ENCODE measurements at places on chromosomes 3 and 15. TPM values are rescaled to one million over a fixed set of nuclear protein-coding genes. Genes with fewer than 3 reads are reported as not detected.

- no peak overlapping the region for H3K27ac ChIP-seq
- H3K27me3 ChIP-seq: no peaks in the 10 kb centered on the region
Measured at GRCh38 chr3:118688396-118688884, 346.2 kb downstream of the IGSF11 start.

- no peak overlapping the region for H3K27ac ChIP-seq
- peaks cover 82% of the 10 kb centered on the region for H3K27me3 ChIP-seq
- H3K36me3 ChIP-seq: no peaks in the 10 kb centered on the region
- peaks cover 47% of the 10 kb centered on the region for H3K4me1 ChIP-seq
Measured at GRCh38 chr3:158105119-158105709, 1.0 kb downstream of the SHOX2 start.

DNA sequence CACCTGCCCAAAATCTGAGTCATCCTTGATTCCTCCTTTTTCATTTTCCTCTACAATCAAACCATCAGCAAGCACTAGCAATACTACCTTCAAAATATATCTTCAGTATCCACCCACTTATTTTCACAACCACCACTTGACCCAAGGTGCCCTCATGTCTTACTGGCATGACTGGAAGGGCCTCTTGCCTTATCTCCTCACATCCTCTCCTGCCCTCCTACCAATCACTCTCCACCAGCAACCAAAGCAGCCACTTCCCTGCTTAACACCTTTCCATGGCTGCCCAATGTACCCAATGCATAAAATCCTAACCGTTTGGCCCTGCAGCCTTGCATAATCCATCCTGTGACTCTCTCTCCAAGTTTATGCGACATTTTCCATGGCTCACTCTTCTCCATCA is 76.0 kb downstream of the MTHFS start:
- H3K4me1 ChIP-seq: no peaks in the 10 kb centered on the region
- DNase-seq: no peak
- no peak overlapping the region for H3K4me3 ChIP-seq
- no peak overlapping the region for H3K27ac ChIP-seq
- H3K36me3 ChIP-seq: no peaks in the 10 kb centered on the region

GRCh38 chr3:143171141-143171980 is 51.8 kb downstream of the CHST2 start:
- H3K4me3 ChIP-seq: no peak overlapping the region
- DNase-seq: no peak
- H3K4me1 ChIP-seq: peaks cover 52% of the 10 kb centered on the region
- H3K27ac ChIP-seq: peak overlapping the region; percentile 20

- no peaks in the 10 kb centered on the region for H3K27me3 ChIP-seq
- no peak for DNase-seq
- H3K4me1 ChIP-seq: peaks cover 11% of the 10 kb centered on the region
- H3K36me3 ChIP-seq: peaks cover 32% of the 10 kb centered on the region
- no peak overlapping the region for H3K4me3 ChIP-seq
- H3K27ac ChIP-seq: no peak overlapping the region
Measured at GRCh38 chr15:65578904-65579728, 31.8 kb downstream of the INTS14 start.

DNA sequence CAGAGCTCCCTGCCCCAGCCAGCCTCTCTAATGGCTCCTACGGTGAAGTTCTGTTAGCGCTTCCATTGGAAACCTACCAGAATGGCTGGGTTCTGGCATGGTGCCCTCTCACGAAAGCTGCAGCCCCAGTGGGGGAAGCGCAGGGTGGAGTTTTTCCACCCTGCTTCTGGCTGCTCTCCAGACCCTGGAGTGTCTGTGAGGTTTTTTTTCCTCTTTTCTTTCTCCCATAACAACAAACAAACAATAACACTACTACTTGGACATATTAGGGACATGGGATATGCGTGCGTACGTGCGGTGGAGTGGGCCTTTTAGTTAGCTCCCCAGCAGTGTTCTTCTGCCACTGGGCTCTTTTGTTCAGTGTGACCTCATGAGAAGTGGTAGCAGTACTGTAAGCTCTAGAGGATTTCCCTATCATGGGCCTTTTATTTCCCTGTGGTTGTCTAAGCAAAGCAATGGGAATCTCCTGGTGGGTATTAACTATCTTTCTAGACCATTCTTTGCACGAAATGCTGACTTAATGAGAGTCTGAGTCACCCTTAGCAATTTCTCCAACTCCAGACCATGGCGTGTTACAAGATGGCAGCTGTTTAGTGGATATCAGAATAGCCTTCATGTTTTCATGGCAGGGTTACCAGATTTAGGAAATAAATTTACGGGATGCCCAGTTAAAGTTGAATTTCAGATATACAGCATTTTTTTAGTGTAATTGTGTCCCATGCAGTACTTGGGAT is 161.9 kb downstream of the FNDC3B start:
- H3K4me1 ChIP-seq: no peaks in the 10 kb centered on the region
- H3K27me3 ChIP-seq: no peaks in the 10 kb centered on the region
- H3K4me3 ChIP-seq: no peak overlapping the region
- H3K27ac ChIP-seq: no peak overlapping the region

DNA sequence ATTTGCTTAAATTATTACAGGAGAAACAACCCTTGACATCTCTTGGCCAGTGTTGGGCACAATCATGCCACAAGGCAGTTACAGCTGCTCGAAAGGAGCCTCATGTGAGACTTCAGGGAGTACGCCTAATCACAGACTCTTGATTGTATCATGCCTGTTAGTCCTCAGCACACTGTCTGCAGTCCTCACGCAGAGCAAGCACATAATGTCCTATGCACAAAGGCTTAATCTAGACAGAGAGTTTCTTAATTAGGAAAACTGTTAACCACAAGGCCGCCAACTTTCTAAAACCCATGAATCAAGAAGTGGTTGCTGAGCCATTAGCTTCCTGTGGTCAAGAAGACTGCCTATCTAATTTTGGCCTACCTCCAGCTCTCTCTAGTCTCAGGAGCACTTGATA is 172.0 kb downstream of the UNC13C start:
- no peaks in the 10 kb centered on the region for H3K4me1 ChIP-seq
- H3K27ac ChIP-seq: no peak overlapping the region
- H3K36me3 ChIP-seq: no peaks in the 10 kb centered on the region
- H3K27me3 ChIP-seq: no peaks in the 10 kb centered on the region

GRCh38 chr3:60383345-60383744 is 867.9 kb downstream of the FHIT start:
- no peak for DNase-seq
- H3K4me1 ChIP-seq: no peaks in the 10 kb centered on the region
- H3K27me3 ChIP-seq: no peaks in the 10 kb centered on the region
- H3K27ac ChIP-seq: no peak overlapping the region

DNA sequence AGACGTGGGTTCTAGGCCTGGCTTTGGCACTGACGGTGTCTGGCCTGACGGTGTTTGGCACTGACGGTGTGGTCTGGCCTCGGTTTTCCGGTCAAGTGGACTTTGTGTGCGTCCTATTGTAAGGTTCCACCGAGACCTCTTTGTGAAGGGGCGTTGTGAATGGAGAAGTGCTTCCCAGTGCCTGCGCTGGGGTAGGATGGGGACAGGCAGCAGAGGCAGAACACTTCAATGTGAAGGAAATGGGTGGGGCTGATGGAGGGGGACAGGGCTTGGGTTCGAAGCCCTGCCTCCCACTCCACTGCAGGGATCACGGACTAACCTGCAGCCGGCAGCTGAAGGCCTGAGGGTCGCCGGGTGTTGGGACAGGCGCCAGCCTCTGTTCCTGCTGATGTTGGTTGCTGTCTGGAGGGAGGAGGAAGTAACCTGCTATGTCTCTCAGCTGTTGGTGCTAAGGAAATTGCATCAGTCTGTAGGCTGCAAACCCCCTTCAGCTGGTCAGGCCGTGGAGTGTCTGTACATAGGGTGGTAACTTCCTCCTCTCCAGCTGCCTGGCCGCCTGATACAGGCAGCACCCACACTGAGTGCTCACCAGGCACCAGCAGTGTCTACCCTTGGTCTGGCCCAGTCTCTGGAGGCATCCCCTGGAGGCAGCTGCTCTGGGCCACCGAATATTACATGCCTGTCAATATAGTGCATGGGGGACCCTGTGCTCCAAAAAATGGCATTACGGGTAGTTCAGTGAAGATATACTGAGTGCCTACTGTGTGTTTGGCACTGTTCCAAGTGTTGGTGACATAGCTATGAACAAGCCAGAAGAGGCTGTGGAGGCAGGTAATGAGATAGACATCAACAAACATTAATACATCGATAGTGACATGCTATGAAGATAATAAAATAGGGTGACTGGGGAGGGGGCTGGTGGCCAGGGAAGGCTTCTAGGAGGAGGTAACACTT is 1.1 kb downstream of the TM6SF1 start:
- H3K36me3 ChIP-seq: no peaks in the 10 kb centered on the region
- no peak overlapping the region for H3K4me3 ChIP-seq
- DNase-seq: no peak
- peaks cover 11% of the 10 kb centered on the region for H3K4me1 ChIP-seq
- H3K27ac ChIP-seq: no peak overlapping the region
- H3K27me3 ChIP-seq: peaks cover 11% of the 10 kb centered on the region

DNA sequence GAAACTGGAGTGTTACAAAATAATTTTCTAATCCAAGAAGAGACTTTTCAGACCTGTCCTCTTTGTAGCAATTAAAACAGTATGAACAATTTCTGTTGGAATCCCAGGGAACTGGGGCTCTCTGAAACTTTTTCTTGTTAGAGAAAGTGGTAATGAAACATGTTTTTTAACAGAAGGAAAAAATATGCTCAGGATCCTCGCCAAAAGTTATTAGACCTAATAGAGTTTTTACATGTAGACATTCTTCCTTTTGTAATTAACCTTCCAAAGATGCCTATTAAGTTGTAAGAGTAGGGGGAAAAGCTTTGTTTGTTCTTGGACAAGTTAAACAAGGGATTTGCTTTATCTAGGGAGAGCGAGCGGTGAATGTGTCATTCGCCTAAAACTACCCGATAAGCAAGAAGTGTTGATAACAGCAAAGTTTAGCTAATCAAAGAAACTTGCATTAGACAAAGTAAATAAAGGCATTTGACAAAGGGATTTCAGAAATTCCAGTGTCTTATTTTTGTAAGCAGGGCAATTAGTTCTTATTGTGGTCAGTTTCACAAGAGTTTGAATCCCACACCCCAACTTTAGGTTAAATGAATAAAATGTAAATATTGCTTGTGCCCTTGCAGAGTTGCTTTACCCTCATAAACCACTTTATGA is 2.3 kb downstream of the RARB start:
- no peaks in the 10 kb centered on the region for H3K4me1 ChIP-seq
- H3K36me3 ChIP-seq: no peaks in the 10 kb centered on the region
- peaks cover 4% of the 10 kb centered on the region for H3K27me3 ChIP-seq

- no peak overlapping the region for H3K27ac ChIP-seq
- DNase-seq: no peak
- no peaks in the 10 kb centered on the region for H3K4me1 ChIP-seq
- no peaks in the 10 kb centered on the region for H3K36me3 ChIP-seq
- H3K4me3 ChIP-seq: no peak overlapping the region
- no peaks in the 10 kb centered on the region for H3K27me3 ChIP-seq
Measured at GRCh38 chr3:52080830-52081719, 24.7 kb upstream of the DUSP7 start.

- peaks cover 4% of the 10 kb centered on the region for H3K27me3 ChIP-seq
- no peak overlapping the region for H3K4me3 ChIP-seq
- no peak overlapping the region for H3K27ac ChIP-seq
- H3K4me1 ChIP-seq: no peaks in the 10 kb centered on the region
- DNase-seq: no peak
Measured at GRCh38 chr15:61337541-61337940, 108.4 kb upstream of the RORA start.

- no peaks in the 10 kb centered on the region for H3K27me3 ChIP-seq
- no peaks in the 10 kb centered on the region for H3K36me3 ChIP-seq
- no peak for DNase-seq
- H3K27ac ChIP-seq: peak overlapping the region; percentile 43
- no peak overlapping the region for H3K4me3 ChIP-seq
Measured at GRCh38 chr3:152381881-152382295, 113.2 kb downstream of the MBNL1 start.

- H3K36me3 ChIP-seq: no peaks in the 10 kb centered on the region
- H3K27me3 ChIP-seq: no peaks in the 10 kb centered on the region
- no peak for DNase-seq
- no peak overlapping the region for H3K27ac ChIP-seq
- H3K4me3 ChIP-seq: no peak overlapping the region
Measured at GRCh38 chr15:87340370-87340769, 916.2 kb downstream of the NTRK3 start.

GRCh38 chr3:5426094-5426883 is 238.8 kb downstream of the EDEM1 start:
- H3K36me3 ChIP-seq: no peaks in the 10 kb centered on the region
- H3K4me1 ChIP-seq: no peaks in the 10 kb centered on the region
- no peaks in the 10 kb centered on the region for H3K27me3 ChIP-seq
- H3K27ac ChIP-seq: no peak overlapping the region
- H3K4me3 ChIP-seq: no peak overlapping the region
- peak; percentile 21 for DNase-seq

- H3K4me1 ChIP-seq: no peaks in the 10 kb centered on the region
- no peak overlapping the region for H3K27ac ChIP-seq
- no peak for DNase-seq
- H3K27me3 ChIP-seq: no peaks in the 10 kb centered on the region
- H3K36me3 ChIP-seq: no peaks in the 10 kb centered on the region
Measured at GRCh38 chr3:15385901-15386653, 41.3 kb downstream of the METTL6 start.

GRCh38 chr3:181823716-181824115 is 112.0 kb downstream of the SOX2 start:
- H3K27me3 ChIP-seq: no peaks in the 10 kb centered on the region
- no peak overlapping the region for H3K27ac ChIP-seq
- no peak for DNase-seq
- H3K36me3 ChIP-seq: no peaks in the 10 kb centered on the region
- H3K4me1 ChIP-seq: no peaks in the 10 kb centered on the region

DNA sequence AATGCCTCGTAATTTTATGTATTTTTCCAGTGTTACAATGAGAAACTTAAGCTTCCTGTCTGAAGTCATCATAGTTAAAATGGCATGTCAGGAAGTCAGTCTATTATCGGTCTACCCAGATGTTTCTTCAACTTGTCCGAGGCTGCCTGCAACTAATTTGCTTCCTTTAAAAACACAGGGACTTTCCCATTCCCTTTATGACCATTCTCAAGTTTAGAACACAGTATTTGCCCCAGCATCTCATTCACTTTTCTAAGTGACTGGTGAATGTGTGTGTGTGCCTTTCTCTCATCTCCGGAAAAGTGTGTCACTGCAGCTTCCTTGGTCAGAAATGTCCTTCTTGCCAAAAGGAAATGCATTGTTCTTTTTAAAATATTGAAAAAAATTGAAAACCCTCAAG is 466.6 kb downstream of the RAP2B start:
- no peaks in the 10 kb centered on the region for H3K27me3 ChIP-seq
- no peak for DNase-seq
- peaks cover 70% of the 10 kb centered on the region for H3K4me1 ChIP-seq
- H3K36me3 ChIP-seq: no peaks in the 10 kb centered on the region
- no peak overlapping the region for H3K4me3 ChIP-seq
- H3K27ac ChIP-seq: no peak overlapping the region

GRCh38 chr3:61618871-61619270 is 57.5 kb downstream of the PTPRG start:
- H3K36me3 ChIP-seq: no peaks in the 10 kb centered on the region
- no peak for DNase-seq
- H3K27me3 ChIP-seq: no peaks in the 10 kb centered on the region
- H3K27ac ChIP-seq: no peak overlapping the region

- no peaks in the 10 kb centered on the region for H3K27me3 ChIP-seq
- H3K27ac ChIP-seq: no peak overlapping the region
- no peak for DNase-seq
- no peaks in the 10 kb centered on the region for H3K4me1 ChIP-seq
Measured at GRCh38 chr3:135757421-135757820, 208.1 kb upstream of the PPP2R3A start.

TRANK1 gene
- 151 TPM for total RNA-seq

CAMK2N2 gene
- total RNA-seq: not detected

MORC1 gene
- not detected for total RNA-seq

WDR93 gene
- total RNA-seq: not detected

TMEM108 gene
- not detected for total RNA-seq

LRTM1 gene
- total RNA-seq: not detected

C3orf22 gene
- not detected for total RNA-seq

RAB5A gene
- total RNA-seq: 57.1 TPM
